ENCODE measurements at places on chromosomes 1 and 21.

DNA sequence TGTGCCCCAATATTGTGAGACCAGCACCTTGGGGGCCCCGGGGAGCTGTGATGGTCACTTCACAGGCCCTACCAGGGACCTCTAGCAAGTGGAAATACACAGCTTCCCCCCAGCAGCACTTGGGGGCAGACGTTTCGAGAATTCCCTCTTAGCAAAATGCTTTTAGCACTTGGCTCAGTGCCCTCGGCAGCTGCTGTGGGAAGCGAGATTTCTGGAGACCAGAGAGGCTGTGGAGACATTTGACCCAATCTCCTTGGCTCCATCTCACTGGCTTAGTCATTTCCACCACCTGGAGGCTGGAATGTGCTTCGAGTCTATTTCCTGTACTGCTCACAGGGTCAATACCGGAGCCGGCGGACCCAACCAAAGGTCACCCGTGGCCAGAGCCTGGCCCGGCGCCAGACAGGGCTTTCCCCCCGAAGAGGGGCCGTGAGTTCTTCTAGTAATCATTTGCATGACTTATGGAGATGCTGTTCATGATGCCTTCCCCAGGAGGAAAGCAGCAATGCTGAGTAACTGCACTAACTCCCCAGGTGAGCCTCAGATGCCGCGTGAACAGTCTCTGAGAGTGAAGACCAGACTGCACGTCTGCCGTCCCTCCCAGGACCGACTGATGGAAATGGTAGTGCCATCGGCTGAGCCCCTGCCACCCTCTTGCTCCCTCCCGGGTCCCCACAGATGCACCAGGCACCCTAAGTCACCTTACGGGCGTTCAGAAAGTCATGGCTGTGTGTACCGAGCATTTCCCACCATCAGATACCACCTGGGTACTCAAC, 4.4 kb upstream of the C2CD2 start:
- peak; percentile 72 for DNase-seq

- no peak for DNase-seq
These were observed 63.3 kb upstream of the CR1L start for GRCh38 chr1:207581496-207582153.

- no peak for DNase-seq
These were observed 2.5 kb downstream of the TFF3 start for GRCh38 chr21:42312626-42313104.

GRCh38 chr1:33092438-33092837, 11.5 kb downstream of the AZIN2 start:
- no peak for DNase-seq

DNA sequence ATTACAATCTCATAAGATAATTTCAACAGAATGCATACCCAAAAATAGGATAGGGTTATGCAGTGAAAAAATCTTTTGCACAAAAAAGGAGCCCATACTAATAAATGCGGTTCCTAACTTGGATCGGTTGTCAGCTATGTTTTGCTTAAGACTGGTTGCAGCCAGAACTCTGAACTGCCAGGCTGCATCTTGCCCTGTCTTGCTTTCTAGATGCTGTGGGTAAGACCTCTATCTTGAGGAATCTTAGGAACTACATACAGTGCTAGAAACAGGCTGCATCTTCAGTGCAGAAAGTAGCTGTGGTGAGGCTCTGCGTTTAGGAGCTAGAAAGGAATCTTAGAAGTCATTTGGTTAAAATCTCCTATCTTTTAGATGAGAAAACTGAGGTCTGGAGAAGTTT, 45.6 kb upstream of the PLA2G4A start:
- no peak for DNase-seq

GRCh38 chr1:231800108-231800507, 173.5 kb downstream of the DISC1 start:
- DNase-seq = no peak

DNA sequence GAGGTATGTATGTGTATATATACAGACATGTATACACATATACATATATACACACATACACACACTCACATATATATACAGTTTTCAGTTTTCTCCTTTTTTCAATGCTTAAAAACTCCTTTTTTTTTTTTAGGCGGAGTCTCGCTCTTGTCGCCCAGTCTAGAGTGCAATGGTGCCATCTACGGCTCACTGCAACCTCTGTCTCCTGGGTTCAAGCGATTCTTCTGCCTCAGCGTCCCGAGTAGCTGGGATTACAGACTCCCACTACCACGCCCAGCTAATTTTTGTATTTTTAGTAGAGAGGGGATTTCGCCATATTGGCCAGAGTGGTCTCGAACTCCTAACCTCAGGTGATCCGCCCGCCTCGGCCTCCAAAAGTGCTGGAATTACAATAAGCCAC, 27.0 kb downstream of the STYXL2 start:
- no peak for DNase-seq

DNA sequence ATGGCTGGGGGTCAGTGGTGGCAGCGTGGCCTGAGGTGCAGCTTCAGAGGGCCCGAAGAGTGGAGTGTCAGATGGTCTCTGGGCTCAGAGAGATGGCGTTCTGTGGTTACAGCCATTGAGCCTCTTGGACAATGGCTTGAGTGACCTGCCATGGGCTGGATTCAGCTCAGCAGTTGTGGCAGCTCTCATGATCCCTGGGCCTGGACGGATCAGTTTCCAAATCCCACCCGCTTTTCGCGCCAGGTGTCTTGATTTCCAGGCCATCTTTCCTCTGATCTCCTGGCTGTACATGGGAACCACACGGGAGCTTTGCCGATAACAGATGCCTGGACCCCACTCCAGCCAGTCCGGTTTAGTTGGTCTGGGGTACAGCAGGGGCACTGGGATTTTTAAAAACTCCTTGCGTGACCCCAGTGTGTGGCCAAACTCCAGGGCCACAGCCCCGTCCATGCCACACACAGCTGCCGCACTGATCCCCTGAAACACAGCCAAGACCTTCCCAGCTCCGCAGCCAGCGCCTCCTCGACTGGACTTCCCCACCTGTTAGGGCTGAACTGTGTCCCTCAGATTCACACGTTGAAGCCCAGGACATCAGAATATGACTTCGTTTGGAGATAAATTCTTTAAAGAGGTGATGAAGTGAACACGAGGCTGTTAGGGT, 67.9 kb downstream of the ATP5PO start:
- no peak for DNase-seq

- DNase-seq = no peak
These were observed 10.0 kb upstream of the CDA start for GRCh38 chr1:20578721-20579395.

- DNase-seq = no peak
These were observed 20.6 kb downstream of the NPHP4 start for GRCh38 chr1:5971471-5972197.

GRCh38 chr1:212609701-212610574, 1.4 kb downstream of the ATF3 start:
- no peak for DNase-seq

- DNase-seq = peak; percentile 53
These were observed 59.4 kb upstream of the SERBP1 start for GRCh38 chr1:67489643-67490042.

DNA sequence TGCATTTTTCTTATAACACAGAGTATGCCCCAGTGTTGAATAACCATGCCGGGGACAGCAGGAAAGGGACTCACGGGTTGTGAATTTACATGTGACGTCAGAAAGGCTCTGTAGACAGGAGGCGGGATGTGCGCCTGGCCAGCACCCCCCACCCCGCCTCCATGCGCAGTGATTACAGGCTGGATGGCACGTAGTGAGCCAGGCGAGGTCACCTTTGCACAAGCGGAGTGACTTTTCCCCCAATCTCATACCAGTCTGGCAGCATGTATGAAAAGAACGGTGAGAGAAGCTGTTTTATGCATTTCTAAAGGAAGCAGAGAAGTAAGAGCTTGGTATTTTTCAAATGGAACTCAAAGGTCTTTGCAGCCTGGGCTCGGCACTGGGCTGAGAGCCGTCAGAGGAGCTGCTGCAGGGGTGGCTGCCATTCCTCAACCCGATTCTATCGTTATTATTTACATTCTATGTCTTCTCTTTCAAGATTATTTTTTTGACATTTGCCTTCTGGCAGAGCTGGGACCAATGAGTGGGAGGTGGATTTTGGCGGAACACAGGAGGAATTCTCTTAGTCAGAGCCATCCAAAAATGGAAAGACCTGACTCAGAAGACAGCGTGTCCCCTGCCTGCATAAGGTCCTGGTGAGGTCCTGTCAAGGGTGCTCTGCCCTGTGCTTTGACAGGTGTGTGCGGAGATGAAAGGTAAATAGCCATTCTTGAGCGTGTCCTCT, 115.6 kb upstream of the SLC45A1 start:
- no peak for DNase-seq

GRCh38 chr1:81699234-81699633, 101.5 kb upstream of the ADGRL2 start:
- no peak for DNase-seq

Data from DMS 273 treated with DMSO at 0.1 percent for 48 hours (cell line).